ENCODE measurements at places on chromosomes 3 and 15.

DNA sequence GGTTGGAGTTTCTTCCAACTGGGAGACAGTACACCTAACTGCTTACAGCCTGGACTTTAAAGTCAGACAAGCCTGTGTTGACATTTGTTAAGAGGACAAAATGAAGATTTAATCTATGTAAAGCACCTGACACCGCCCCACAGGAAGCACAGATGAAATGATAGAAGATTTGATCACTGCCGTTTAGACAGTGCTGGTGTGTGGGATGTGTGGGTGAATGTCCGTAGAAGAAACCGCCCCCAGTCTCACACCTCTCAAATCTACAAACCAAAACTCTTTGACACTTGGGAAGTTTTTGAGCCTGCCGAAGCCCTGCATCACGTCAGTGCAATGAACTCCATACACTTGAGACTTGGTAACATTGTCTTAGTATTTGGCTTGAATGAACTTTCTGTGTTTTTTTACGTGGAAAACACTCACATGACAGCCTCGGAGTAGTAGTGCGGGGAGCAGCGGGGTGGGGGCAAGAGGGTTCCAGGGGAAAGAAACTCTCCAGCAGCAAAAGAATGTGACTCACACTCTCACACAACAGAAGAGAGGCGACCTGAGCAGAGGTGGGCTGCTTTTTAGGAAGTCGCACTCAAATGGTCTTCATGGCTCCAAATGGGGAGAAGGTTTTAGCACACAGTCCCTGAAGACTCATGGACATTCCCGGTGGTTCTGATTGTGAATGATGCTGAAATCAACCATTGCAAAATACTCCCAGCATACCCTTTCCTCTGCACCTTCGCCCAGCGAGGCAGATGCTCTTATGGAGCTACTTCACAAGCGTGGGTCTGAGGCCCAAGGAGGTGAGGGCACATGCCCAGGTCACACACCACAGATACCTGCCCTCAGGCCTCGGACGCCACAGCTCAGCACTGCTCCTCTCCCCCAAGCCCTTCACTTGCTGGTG, 79.2 kb downstream of the SRGAP3 start:
- peak; percentile 14 for DNase-seq

DNA sequence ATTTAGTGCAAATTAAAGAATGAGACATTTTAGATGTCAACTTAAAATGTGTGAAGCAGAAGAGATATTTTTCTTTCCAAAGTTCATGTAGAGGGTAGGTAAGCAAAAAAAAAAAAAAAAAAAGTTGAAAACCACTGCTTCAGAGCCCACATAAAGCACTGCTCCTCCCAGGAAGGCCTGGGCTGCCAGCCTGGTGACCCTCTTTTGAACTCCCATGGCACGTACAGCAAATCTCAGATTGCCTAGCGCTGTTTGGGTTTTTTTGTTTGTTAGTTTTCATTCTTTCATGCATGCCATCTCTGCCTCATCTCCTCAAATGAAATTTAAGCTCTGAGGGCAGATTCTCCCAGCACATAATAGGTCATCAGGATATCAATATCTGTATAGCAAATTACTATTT, 120.1 kb downstream of the SRGAP3 start:
- no peak for DNase-seq

DNA sequence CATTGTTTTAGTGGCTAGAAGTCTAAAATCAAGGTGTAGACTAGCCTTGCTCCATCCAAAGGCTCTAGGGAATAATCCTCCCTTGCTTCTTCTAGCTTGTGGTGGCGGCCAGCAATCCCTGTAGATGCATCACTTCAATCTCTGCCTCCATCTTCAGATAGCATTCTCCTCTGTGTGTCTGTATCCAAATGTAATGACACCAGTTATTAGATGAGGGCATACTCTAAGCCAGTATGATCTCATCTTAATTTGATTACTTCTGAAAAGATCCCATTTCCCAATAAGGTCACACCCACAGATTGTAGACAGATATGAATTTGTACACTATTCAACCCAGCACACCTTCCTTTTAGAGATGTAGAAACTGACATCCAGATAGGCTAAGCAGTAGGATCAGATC, 334.5 kb upstream of the KCNMB2 start:
- DNase-seq = no peak

DNA sequence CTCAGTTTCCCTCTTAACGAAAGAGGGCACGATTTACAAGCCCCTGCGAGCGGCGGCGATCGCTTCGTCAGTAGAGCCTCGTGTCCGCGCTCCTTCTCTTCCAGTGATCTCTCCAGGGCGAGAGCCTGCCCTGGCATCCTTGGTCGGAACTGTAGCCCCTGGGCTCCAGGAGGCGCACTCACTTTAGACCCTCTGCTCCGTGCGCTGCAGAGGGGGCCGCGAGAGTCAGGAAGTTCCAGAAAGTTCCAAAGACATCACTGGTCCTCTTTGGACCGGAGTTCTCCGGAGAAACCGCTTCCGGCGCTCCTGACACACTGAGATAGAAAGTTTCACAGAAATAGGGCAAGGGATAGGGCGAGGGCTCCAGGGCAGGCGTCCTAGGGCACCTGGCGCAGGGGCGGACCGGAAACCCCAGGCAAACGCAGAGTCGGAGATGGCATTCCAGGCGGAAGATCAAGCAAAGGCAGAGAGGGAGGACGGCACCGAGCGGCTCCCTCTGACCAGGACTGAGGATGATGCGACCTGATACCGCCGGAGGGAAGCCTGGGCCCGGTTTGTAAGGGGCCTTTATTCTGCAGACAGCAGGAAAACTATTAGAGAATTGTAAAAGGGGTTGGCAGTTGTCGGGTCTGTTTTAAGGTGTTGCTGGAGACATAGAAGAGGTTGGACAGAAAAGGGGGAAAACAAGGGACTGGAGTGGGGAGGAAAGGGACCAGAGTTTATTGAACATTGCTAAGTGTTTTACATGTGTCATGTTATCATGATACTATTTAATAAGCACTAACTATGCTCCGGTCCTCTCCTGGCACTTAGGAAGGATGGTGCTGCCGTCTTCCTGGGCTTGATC, 1.3 kb upstream of the CPEB1 start:
- no peak for DNase-seq

- peak; percentile 34 for DNase-seq
These were observed 35.3 kb downstream of the CAPN7 start for GRCh38 chr3:15241341-15241740.

- DNase-seq = no peak
These were observed 25.0 kb upstream of the GOLGA6L2 start for GRCh38 chr15:23472033-23472432.

DNA sequence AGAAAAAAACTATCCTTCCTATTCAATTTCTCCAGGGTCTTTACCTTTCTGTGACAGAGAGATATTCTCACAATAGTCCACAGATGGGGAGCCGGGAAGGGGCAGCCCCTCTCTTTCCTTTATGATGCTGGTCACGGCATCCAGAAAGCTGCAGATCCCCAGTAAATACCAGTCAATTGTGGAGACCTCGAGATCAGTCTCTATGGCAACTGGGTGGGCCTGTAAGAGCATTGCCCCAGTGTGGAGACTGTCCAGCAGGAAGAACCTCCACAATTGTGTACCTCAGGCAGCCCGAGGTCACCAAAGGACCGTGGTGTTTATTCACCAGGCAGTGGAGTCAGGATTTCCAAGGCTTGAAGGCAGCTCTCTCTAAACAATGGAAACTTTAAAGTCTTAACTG, 291.2 kb downstream of the NTRK3 start:
- no peak for DNase-seq

GRCh38 chr3:148146241-148146640, 551.5 kb upstream of the AGTR1 start:
- no peak for DNase-seq

DNA sequence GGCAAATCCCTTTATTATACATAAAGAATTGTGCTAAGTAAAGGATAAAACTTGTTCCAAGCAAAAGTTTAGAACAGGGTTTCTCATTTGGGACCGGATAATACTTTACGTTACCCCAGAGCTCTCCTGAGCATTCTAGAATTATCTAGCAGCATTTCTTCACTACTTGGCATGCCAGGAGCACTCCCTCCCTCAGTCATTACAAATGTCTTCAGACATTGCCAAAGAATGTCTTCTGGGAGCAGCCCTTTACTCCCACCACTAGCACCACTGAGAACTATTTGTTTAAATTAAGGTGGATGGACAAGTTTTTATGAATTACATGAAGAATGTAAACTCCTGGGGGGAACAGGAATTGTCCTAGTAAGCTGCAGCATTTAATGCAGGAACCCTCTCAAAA, 516.4 kb downstream of the GBE1 start:
- DNase-seq = no peak

DNA sequence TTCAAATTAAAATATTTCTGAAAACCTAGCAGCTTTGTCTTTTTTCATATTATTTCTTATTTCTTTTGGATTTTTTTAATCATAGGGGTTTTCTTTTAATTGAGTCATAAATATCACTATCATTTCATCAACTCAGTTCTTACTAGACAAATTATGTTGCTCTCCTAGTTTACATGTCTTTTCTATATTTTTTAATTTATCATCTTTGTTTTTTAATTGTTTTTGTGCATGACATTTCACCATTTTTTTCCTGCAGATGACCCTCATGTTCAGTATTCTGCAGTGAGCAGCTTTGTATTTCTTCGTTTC, 89.9 kb downstream of the RASA2 start:
- no peak for DNase-seq

- no peak for DNase-seq
These were observed 16.5 kb upstream of the CFAP161 start for GRCh38 chr15:81117581-81117980.

- no peak for DNase-seq
These were observed 16.9 kb downstream of the ITIH3 start for GRCh38 chr3:52811452-52812011.

GRCh38 chr3:112390783-112391641, 58.1 kb downstream of the CD200 start:
- no peak for DNase-seq

DNA sequence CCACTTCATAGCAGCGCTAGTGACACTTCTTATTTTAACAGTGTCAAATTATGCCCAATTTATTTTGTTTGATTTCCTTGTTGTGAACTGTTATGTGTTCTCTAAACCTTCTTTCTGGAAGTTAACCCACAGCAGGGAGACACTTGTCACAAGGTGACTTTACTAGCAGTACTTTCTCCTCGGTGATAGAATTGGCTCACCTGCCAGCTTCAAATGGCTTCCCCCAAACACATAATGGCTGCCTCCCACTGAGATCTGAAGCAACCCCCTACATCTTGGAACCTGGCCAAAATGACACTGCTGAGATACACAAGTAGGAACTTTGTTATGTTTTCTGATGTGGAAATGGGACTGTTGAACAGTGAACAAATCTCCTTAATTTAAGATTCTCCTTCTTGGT, 238.8 kb upstream of the DPH6 start:
- no peak for DNase-seq

DNA sequence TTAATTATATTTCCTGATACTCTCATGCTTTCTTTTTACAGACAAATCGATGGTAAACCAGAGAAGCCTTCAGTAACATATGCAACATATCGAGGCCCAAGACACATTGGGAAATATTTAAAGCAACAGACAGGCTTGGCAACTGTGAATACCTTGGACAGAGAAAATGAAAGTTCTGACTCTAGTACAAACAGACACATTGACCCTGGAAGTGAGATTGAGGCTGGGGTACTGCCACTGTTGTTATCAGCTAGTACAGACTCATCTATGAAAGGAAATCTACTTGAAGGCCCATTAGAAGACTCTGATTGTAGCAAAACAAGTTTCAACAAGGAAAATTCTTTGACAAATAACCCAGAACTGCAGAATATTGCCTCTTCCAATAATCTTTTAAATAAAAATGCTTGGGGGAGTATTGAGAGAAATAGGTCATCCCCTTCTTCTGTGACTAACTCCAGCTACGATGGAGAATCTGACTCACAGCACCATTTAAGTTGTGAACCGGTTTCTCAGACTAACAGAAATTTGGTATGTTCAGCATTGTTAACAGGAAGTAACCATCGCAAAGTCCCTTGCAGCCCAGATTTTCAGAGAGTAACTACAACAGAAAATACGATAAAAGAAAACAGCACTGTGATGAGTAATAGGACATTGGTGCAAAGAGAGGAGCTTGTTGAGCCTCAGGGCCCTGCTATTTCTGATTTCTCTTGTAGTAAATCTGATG, 50.2 kb downstream of the CRYBG3 start:
- peak; percentile 47 for DNase-seq

DNA sequence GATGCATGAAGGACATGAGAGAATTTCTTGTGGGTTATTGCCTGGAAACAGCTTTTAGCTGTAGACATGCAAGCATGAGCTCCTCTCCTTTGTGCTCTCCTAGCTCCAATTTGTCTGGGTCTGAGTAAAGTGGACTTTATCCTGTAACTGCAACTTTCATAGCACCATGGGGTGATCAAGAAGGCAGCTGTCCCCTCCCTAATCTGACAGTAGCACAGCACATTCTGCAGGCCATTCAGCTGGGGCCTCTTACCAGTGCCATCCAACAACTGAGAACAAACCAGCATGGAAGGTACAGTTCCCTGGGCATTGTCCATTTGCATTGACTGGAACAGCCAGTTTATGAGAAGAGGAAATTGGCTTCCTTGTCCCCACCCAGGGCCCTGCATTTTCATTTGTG, 7.7 kb upstream of the RAB27A start:
- no peak for DNase-seq

DNA sequence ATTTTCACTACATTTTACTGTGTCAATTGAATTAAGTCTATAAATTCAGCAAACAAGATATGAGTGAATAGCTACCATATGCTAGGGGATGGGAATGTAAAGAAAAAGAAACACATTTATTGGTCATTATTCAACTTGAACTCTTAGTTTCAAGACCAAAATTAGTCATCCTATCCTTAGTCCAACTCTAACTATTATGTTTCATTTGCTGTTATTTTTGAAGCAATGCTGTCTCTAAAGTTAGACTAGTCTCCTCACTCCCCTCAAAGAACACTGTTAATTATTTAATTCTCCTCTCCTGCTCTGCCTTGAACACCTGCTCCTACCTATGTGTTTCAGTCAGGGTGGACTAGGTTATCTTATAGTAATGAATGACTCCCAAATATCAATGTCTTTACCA, 920.9 kb downstream of the TUSC7 start:
- no peak for DNase-seq

- DNase-seq = no peak
These were observed 77.2 kb downstream of the CEMIP start for GRCh38 chr15:80856400-80856799.

- no peak for DNase-seq
These were observed 10.3 kb downstream of the BCL2A1 start for GRCh38 chr15:79960502-79961212.

All from activated CD4-positive, alpha-beta T cell treated with anti-CD3 and anti-CD28 coated beads for 4 hours (primary cell).